Fibroblast of skin of left quadriceps (primary cell): ENCODE measurements at places on chromosomes 4 and X.

GRCh38 chr4:67685532-67685859 is 15.5 kb downstream of the UBA6 start:
- no peak for DNase-seq

DNA sequence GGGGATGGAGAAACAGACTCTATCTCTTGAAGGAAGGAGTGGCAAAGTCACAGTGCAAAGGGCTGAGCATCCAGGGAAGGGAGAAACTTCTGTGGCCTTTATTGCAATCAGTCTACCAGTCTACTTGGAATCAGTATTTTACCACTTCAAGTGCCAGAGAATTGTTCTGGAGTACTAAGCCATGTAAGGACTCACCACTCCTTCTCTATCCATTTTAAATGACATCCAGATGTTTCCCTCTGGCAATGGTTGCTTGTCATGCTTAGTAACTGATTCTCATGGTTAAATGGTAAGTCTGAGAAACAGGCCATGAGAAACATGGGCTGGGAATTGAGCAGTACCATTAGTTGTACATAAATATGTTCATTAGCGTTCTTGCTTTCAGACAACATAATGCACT is 21.1 kb upstream of the SMIM10 start:
- no peak for DNase-seq

DNA sequence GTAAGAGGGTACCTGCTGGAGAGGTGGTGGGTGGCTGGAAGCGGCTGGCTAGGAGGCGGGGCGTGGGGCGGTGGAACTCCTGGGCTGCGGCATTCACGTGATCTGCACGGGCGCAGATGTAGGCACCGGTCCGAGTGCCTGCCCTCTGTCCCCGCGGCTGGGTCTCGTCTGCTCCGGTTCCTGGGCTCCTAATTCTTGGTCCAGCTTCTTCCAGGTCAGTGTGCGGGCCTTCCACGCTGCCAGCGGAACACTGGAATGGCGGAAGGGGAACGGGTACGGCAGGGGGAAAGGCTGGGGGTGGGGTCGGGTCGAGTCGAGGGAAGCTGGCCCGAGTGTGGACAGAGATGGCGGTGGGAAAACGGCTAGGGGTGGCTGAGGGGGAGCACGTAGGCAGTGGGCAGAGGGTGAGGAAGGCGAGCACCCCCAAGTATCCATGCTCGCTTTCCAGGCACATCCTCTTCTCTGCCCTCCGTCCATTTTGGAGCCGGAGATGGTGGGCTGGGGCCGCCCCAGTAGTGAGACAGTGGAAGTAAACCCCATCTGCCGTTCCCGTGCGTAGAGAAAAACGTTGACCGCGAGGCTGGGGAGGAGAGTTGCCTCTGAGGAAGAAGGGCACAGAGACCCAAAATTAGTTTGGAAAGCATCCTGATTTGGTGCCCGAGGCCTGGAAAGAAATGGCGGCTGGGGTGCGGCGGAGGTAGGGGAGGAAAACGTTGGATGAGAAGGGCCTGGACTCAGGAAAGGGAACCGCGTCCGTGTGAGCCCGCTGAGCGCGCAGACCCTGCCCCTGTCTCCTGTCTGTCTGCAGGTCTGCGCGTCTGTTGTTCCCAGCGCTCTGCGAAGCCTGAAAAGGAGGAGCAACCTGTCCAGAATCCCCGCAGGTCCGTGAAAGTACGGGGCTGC is at the start of gene TCEAL4:
TSS of gene TCEAL4 (plus strand) at position 105 of the 903 bp plus-strand sequence. CDS start 1,161 bp downstream, outside the sequence.
- no peak for DNase-seq

- no peak for DNase-seq
Measured at GRCh38 chr4:62070291-62070852, 870.2 kb downstream of the ADGRL3 start.

- DNase-seq, result no peak
Measured at GRCh38 chrX:13764281-13764680, 29.7 kb downstream of the OFD1 start.

- no peak for DNase-seq
Measured at GRCh38 chr4:65668201-65669089, 1.8 kb downstream of the EPHA5 start.

GRCh38 chr4:149638073-149638472 is 177.6 kb downstream of the IQCM start:
- DNase-seq, result peak; percentile 4

DNA sequence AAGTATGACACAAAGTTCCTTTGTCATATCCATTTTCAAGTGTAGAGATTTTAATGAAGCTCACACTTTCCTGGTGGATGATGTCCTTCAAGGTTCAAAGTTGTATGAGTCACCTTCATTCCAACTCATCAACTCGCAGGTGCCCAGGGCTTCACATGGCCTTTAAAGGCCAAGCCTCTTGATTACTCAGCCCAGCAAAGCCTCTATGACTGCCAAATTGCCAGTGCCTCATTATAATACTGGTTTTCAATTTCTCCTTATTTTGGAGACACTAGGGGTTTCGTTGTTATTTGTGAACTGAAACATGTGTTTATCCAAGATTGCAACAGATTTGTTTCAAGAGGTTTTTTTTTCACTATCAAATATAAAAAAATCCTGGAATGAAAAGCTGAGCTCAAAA is 45.9 kb upstream of the PPP3CA start:
- no peak for DNase-seq

GRCh38 chrX:15790769-15791290 is 546 bp downstream of the ZRSR2 start:
- DNase-seq, result no peak

DNA sequence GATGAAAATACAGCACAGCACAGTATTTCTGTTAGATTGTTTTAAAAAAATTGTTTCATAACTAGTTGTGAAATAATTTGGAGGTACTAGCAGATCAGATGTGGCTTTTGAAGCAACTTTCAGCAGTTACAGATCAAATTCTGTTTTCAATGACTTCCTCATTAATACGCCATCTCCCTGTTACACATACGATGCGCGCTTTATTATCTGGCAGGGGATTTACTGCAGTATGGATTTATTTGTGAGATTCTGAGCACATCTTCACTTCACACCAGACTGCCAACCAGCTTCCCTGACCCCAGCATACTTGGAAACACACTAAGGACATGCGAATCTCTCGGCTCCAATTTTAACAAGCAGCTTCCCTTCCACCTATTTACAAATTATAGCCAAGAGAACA is 235.5 kb upstream of the DIAPH2 start:
- DNase-seq, result no peak

- DNase-seq, result peak; percentile 76
Measured at GRCh38 chr4:141020801-141021261, 112.4 kb downstream of the RNF150 start.

DNA sequence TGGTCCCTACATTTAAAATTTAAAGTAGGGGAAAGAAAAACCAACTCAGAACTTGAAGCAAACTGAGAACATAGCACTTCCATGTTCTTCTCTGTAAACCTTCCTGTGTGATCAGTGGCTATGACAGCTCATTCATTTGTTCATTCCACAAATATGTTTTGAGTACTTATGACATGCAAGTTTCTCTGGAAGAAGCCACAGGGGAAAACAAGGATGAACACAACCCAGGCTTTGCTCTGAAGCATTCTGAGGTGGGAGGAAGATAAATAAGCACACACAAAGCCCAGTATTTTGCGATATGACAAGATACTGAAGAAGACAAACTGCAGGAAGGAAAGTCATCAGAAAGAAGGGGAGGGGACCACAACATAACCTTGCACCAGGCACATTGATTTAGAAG is 96.4 kb downstream of the CHIC2 start:
- DNase-seq, result peak; percentile 15

DNA sequence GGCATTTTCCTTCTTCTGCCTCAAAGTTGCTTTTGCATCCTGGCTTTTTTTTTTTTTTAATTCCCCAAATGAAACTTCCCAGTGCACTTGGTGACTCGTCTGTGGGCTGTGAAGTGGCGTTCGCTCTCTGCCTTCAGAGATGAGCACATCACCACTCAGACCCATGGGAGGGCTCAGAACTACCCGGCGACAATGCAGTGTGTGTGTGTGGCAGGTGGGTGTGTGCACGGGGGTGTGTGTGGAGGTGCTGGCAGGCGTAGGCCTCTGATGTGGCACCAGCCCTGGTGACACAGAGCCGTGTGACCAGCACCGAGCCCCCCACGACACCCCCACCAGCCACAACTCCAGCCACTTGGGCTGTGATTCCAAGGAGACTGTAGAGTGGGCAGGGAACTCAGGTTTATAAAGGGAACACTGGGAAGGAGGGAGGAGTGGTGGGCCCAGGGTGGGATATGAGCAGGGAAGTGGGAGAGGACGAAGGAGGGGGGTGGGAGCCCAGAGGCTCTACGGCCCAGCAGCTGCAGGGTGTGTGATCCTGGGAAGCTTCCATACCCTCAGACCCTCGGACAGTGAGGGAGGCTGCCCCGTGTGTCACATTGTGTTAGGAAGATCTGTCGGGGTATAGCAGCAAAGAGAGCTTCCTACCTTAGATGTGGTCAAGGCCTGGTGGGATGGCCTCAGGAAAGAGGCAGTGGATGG is 6.0 kb upstream of the WFS1 start:
- DNase-seq, result no peak

- no peak for DNase-seq
Measured at GRCh38 chr4:87211249-87211952, 9.0 kb downstream of the KLHL8 start.

- DNase-seq, result no peak
Measured at GRCh38 chrX:39519566-39520301, 578.0 kb downstream of the BCOR start.

GRCh38 chr4:60463857-60464502 is 736.1 kb upstream of the ADGRL3 start:
- DNase-seq, result no peak

- DNase-seq, result no peak
Measured at GRCh38 chr4:145904413-145905177, 34.0 kb downstream of the ZNF827 start.

GRCh38 chr4:123462007-123462406 is 65.4 kb downstream of the SPRY1 start:
- DNase-seq, result no peak

DNA sequence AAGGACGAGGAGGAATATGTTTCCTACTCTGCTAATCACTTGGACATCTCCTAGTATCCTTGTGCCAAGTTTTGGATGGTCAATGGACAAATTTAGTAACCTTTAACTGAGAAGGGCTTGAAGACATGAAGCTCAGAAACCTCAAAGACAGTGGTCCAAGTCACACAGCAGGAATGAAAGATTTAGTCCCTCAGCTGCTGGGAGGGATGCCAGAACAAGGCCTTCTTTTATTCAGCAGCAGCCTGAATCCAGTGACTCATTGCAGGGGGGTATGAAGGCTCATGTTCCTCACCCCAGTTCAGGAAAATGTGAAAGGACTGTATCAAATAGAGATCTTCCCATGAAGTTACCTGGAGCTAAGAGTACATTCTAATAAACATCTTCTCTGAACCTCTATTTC is 214.9 kb upstream of the UGT8 start:
- DNase-seq, result peak; percentile 77

- DNase-seq, result no peak
Measured at GRCh38 chr4:93879919-93880318, 51.4 kb downstream of the ATOH1 start.

- no peak for DNase-seq
Measured at GRCh38 chr4:39451423-39452023, 7.2 kb downstream of the RPL9 start.

DNA sequence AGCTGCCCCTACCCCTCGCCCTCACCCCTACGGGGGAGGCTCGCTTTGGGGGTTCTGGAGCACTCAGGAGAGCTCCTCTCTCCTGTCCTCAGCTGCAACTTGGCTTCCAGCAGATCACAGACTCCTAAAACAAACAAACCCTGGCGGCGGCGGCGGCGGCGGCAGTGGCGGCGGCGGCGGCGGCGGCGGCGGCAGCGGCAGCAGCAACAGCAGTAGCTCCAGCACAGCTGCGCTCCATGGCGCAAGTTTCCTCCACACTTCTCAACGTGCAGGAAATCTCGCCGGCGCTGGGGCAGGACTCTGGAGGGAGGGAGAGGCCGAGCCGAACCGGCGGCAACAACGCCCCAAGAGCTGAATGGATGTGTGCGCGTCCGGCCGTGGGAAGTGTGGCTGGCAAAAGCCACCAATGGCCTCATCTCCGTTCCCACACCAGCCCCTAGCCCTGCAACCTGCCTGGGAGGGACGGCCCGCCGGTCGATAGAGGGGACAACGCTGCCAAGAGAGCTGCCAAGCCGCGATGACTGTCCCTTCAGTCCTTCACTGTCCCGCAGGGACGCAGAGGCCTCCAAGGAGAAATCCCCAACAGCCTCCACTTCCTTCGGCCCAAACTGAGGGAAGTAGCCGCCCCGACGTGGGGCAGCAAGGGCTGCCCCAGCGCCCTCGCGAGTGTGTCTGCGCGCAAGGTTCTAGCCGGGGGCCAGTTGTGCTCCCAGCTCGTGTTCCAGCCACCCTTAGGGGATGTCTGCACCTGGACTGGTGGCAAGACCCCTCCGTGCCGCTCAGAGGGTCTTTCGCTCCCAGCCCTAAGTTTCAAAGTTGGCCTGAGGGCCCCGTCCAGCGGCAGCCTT is 775 bp downstream of the SHROOM4 start:
- no peak for DNase-seq

- no peak for DNase-seq
Measured at GRCh38 chrX:32525234-32525633, 686.1 kb downstream of the DMD start.

- DNase-seq, result no peak
Measured at GRCh38 chr4:59553063-59553720, 1646.9 kb upstream of the ADGRL3 start.

- DNase-seq, result no peak
Measured at GRCh38 chr4:121146530-121146929, 17.6 kb downstream of the TNIP3 start.

GRCh38 chrX:50100188-50100587 is 100.6 kb downstream of the AKAP4 start:
- no peak for DNase-seq

DNA sequence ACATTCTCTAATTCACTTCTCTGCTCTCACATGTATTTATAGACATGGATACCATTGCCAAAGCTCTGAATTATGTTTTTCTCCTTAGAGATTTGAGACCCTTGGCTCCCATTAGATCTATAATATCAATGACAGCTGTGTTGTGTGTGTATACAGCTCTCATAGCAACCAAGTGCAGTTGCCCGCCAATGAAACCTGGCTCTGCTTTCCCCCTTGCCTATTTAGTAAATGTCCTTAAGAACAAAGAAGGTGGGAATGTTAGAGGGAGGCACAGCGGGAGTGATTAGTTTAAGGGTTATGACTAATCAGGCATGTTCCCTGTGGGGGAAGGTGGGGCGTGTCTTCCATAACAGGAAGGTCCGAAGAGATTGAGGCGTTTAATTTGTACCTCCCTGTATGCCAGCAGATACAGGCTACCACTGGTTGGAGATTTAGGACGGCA is 100.5 kb upstream of the TBC1D9 start:
- DNase-seq, result no peak

GRCh38 chr4:175309041-175309440 is 390.9 kb downstream of the ADAM29 start:
- DNase-seq, result no peak
